ENCODE measurements at places on chromosomes 2 and 18.

- no peak for DNase-seq
These were observed 51.8 kb downstream of the ATIC start for GRCh38 chr2:215363461-215364156.

GRCh38 chr2:228699888-228700287, 518.4 kb upstream of the SPHKAP start:
- no peak for DNase-seq

GRCh38 chr2:43812006-43812405, 26.6 kb downstream of the ABCG5 start:
- DNase-seq: no peak

DNA sequence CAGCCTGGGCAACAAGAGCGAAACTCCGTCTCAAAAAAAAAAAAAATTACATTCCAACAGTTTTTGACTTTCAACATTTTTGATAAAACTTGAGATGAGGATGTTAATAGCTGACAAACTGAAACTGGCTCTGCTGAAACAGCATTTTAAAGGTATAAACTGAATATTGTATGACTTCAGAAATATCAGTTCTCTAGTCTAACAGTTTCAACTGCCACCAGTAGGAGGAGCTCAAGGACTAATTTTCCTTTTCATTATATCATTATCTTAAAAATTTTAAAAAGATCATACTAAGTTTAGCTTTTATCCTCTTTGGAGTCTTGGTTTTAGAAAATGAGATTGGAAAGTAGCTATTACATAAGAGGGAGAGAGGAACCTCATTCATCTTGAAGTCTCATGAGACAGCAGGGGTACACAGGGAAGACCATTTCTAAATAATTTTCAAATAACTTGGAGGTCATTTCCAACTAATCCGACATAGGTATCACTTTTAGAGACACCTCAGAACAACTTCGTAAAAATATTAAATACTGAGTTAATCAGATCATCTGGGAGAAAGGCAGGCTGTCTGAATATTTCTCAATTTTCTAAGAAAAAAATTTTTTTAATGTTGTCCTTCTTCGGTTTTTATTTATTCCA, 37.6 kb upstream of the MCM6 start:
- no peak for DNase-seq

DNA sequence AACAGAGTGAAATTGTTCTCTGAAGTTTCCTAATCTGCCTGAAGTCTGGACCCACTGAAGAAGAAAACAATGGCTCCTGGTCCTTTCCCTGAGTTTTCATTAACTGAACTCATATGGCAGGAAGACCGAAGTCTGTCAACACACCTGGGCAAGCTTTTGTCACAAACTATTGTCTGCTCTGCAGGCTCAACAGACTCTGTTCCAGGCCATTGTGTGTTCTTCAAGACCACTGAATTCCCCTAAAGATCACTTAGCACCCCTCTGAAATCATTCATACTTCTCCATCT, 6.6 kb upstream of the TMEM37 start:
- no peak for DNase-seq

GRCh38 chr2:190674966-190675650, 26.2 kb downstream of the NAB1 start:
- DNase-seq: no peak

GRCh38 chr2:165002638-165003037, 47.3 kb upstream of the SLC38A11 start:
- no peak for DNase-seq

GRCh38 chr2:179636995-179637394, 224.4 kb downstream of the ZNF385B start:
- DNase-seq: no peak
